ENCODE measurements at places on chromosomes 11 and 22.

DNA sequence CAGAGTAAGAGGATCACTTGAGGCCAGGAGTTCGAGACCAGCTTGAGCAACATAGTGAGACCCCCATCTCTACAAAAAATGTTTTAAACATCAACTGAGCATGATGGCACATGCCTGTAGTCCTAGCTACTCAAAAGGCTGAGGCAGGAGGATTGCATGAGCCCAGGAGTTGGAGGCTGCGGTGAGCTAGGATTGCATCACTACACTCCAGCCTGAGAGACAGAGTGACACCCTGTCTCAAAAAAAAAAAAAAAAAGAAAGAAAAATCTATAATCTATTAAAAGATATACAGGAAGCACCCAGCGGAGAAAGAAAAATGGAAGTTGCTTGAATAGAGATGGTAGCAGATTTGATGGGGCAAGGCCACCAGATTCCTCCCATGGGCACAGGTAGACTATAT, 61.8 kb downstream of the FAM83F start:
- DNase-seq = no peak

- DNase-seq = no peak
These were observed 31.8 kb upstream of the APOBEC3A start for GRCh38 chr22:38925571-38926041.

DNA sequence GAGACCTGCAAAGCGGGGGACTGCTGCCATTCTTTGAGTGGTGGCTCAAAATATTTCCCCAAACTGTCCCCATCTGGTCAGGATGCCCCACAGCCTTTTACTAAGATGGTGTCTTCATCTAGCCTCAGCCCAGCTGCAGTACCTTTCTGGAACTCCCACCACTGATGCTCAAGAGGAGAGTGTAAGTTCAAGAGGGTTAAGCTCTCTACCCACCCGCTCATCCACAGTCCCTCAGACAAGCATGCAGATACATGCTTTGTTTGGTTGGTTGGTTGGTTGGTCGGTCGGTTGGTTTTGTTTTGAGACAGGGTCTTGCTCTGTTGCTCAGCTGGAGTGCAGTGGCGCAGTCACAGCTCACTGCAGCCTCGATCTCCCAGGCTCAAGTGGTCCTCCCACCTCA, 14.5 kb upstream of the CAVIN3 start:
- no peak for DNase-seq

GRCh38 chr22:46854125-46854870, 91.8 kb downstream of the TBC1D22A start:
- DNase-seq = no peak

DNA sequence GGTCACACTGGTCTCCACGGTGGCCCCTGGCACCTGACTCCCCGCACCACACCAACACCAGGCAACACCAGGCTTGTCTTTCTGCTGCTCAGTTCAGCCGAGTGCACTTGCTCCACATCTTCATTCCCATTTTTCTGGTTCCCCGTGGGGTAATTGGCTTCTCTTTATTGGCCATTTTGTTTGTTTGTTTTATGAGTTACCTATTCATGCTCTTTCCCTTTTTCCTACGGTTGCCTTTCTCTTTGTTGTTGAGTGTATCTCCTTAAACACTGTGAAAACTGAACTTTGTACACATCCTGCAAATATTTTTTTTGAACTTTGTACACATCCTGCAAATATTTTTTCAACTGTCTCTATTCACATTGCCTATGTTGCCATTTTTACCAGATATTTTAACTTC, 834.0 kb downstream of the BRD1 start:
- no peak for DNase-seq

DNA sequence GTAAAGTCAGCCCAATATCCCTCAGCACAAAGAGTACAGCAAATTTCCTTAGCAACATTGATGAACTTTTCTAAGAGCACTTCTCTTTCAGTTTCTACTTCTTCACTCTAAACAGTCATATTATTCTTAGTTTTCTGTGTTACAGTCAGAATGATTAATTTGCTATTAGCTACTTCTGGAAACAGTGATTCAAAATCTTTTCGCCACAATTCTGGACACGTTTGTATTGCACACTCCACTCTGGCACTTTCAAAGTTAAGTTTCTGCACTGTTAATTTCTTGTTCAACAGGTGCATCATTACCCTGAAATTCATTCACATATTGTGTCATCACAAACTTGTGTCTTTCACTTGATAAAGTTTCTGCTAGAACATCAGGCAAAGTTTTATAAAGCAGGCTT, 22.5 kb downstream of the ABTB2 start:
- no peak for DNase-seq

- DNase-seq = no peak
These were observed 17.2 kb downstream of the HPS5 start for GRCh38 chr11:18304745-18305144.

DNA sequence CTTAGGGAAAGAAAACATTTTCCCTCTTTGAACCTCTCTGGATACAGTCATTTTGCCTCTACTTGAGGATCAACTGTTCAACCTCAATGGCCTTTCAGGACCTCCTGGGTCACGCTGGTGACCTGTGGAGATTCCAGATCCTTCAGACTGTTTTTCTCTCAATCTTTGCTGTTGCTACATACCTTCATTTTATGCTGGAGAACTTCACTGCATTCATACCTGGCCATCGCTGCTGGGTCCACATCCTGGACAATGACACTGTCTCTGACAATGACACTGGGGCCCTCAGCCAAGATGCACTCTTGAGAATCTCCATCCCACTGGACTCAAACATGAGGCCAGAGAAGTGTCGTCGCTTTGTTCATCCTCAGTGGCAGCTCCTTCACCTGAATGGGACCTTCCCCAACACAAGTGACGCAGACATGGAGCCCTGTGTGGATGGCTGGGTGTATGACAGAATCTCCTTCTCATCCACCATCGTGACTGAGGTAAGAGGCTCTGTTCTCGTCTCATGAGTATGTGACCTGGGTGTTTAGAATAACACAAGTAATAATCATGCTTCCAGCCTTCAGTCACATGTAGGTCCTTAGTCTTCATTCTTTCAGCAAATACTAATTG, 495 bp downstream of the SLC22A9 start:
- DNase-seq = no peak

DNA sequence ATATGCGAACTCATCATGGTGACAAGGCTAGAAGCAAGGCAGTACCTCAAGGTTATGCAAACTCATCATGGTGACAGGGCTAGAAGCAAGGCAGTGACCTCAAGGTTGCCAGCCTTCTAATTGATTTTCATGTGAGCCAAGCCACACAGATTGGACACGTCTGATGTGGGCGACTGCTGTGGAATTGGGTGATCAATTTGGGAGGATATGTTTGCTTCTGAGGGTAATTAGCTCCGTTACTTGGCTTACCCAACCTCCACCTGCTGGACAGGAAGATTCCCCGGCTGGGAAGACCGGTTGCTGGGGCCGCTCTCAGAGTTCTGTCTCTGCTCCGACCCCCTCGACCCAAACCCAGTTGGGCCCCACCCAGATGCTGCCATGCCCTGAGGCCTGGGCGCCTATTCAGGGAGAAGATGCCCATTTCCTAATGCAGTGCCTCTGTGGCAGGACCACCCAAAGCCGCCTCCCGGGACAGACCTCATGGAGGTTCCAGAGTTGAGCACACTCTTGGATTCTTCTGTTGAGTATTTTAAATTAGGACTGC, 69.9 kb upstream of the SHANK2 start:
- no peak for DNase-seq

- DNase-seq = no peak
These were observed 107.4 kb downstream of the SERGEF start for GRCh38 chr11:17905477-17905876.

GRCh38 chr11:57546869-57547475, 9.6 kb downstream of the SMTNL1 start:
- DNase-seq = no peak

- no peak for DNase-seq
These were observed 13.3 kb upstream of the CYP2R1 start for GRCh38 chr11:14905104-14906033.

GRCh38 chr11:96139691-96140090, 203.3 kb downstream of the MAML2 start:
- DNase-seq = no peak

GRCh38 chr11:104934594-104934993, 33.8 kb downstream of the CASP4 start:
- no peak for DNase-seq

DNA sequence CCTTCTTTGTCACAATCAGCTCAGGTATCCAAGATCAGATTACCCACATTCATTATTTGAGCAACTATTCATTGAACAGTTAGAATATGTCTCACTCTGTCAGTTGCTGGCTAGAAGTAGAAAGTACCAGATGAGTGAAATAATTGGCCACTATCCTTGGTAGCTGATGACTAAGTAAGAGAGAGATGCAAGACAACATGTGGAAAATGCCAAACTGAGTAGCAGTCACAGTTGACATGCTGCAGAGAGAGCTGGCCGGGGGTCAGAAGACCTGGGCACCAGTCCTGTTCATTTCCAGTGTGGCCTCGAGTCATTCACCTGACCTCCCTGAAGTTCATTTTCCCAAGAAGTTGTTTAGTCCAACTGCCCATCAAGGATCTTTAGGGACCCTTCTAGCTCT, 22.5 kb upstream of the SMIM35 start:
- peak; percentile 28 for DNase-seq

- DNase-seq = no peak
These were observed 775.1 kb downstream of the BRD1 start for GRCh38 chr22:49052560-49052959.

DNA sequence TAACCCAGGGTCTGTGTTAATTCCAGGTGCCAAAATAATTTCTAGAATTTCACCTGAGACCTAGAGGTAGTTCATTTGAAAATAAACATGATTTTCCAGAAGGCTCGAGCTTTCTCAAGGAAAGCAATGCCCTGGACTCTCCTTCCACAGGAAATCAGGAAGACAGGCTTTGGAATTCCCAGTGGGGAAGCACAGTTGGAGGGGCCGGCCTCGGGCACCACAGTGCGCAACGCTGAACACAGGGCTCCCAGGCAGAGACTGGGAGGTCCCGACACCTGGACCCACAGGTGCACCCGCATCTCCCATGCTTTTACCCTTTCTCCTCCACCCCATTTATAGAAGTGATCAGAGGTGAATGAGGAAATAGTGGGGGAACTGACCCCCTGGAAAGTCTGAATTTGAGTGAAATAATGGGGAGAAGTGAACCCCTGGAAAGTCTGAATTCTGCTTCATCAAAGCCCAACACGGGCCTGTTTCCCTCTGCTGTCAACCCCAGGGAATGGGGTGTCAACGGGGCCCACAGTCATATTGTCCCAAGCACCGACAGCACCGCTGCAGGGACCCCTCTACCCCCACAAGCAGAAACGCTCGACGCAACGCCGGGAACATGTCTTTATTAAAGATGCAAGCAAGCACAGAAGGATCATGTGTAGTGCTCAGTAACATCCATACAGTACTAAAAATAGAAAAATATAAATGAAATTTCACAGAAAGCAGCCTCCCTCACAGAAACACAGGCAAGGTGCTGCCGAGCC, 12.0 kb upstream of the EFCAB6 start:
- no peak for DNase-seq

- DNase-seq = no peak
These were observed 39.7 kb downstream of the YWHAH start for GRCh38 chr22:31983911-31984656.

DNA sequence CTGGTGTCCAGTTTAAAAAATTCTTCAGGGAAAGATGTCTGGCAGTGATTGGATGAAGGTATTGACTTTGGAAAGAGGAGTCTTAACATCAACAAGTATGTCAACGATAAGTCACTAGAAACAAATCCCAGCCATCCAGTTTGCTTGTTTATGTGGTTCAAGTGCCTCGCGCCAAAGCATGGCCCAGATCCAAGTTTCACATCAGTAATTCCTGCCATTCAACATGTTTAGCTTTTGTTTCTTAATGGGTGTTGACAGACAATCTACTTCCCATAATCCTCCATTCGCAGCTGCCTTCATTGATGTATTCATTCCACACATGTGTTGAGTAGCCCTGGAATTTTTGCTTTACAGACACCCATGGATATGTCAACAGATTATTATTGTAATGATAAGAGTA, 77.8 kb downstream of the UBASH3B start:
- no peak for DNase-seq

DNA sequence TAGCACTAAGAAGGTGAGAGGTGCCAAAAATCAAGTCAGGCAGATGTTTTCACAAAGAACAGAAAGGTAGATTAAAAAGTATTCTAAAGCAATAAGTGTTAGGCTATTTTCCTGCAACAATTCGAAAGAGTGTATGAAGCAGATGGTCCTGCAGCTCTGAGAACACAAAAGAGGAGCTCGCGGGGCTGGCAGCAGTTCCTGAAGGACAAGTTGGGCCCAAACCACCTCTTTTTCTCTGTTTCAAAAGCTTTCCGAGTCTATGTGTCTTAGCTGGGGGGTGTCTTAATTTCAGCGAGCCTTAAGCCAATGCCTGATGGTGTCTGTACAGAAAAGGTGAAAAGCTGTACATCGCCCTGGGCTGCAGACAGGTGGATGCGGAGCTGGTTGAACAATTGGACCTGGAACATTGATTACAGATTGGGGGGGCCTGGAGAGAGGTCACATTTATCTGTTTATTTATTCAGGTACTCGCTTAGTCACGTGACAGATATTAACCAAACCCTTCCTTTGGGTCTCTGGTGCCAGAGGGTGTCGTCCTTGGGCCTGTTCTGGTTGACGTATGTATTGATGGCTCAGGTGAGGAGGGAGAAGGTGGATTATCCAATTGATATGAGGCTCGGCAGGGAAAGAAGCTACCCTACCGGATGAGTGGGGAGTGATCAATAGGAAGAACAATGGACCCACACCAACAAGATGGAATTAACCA, 24.7 kb downstream of the GRIK4 start:
- DNase-seq = no peak

DNA sequence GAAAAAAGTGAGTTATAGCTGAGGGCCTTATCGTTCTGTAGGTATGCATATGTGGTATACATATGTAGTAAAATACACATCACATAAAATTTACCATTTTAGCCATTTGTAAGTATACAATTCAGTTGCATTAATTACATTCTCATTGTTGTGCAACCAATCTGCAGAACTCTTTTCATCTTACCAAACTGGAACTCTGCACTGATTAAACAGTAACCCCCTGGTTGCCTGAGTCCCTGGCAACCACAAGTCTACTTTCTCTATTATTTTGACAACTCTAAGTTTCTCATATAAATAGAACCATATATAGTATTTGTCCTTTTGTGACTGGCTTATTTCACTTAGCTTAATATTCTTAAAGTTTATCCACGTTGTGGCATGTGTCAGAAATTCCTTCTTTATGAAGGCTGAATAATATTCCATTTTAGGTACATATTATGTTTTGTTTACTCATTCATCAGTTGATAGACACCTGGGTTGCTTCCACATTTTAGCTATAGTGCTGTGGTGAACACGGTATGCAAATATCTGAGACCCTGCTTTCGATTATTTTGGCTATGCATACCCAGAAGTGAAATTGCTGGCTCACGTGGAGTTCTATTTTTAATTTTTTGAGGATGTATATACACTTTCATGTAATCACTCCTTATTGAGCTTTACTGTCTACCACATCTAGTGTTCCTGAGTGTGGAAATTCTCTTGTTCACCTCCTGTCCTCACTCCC, 1.6 kb upstream of the DDX10 start:
- DNase-seq = no peak
